ENCODE measurements at places on chromosomes 4 and X. TPM values are rescaled to one million over a fixed set of nuclear protein-coding genes. Genes with fewer than 3 reads are reported as not detected.

GRCh38 chrX:71366674-71367256 lies 608 bp downstream of the TAF1 start:
- H3K27ac ChIP-seq, result peak overlapping the region; percentile 86
- H3K4me1 ChIP-seq, result peaks cover 22% of the 10 kb centered on the region
- peak overlapping the region; percentile 69 for H3K4me3 ChIP-seq
- H3K36me3 ChIP-seq, result peaks cover 17% of the 10 kb centered on the region

The ABCE1 gene
- total RNA-seq, result 37.1 TPM

The AFF2 gene
- total RNA-seq, result not detected

DNA sequence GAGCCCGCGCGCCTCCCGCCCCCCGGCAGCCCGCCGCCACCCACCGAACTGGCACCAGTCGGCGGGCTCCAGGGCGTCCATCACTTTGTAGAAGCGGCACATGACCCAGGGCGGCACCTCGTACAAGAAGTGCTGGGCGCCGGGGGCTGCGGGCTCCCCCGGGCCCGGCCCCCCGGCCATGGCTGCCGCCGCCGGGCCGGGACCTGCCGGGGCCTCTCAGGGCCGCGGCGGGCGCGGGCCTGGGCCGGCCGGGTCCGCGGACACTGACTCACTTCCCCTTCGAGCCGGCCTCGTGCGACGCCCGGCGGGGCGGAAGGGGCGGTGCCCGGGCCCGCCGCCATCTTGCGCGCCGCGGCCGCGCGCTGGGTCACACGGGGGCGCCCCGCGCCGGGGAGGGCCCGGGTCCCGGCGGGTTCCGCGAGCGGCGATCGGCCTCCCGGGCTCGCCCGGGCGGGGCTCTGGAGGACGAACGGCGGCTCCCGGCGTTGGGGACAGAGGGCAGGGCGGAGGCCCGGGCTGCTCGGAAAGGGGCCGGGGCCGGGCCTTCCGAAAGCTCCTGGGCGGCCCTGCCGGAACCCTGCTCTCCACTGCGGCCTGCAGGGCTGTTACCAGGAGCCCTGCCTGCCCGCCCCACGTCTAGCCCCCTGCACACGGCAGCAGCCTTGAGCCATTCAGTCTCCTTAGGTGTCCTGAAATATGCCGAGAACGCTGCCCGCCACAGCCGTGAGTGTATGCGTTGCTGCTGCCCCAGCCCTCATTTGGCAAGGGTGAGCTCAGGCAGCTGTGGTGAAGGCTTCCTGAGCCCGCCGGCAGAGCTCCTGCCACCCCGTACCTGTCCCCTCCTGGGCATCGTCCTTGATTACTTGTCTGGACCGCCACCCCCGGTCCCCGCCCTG lies at the start of gene IRAK1:
TSS of gene IRAK1 (minus strand) at position 270 of the 896 bp plus-strand sequence. CDS start at position 180, 90 bp downstream.
- peak within 1 kb of the TSS; percentile 86 for H3K27ac ChIP-seq
- peaks cover 30% of the 10 kb centered on the region for H3K4me1 ChIP-seq
- H3K27me3 ChIP-seq, result peaks cover 5% of the 10 kb centered on the region
- H3K36me3 ChIP-seq, result peaks cover 30% of the 10 kb centered on the region

DNA sequence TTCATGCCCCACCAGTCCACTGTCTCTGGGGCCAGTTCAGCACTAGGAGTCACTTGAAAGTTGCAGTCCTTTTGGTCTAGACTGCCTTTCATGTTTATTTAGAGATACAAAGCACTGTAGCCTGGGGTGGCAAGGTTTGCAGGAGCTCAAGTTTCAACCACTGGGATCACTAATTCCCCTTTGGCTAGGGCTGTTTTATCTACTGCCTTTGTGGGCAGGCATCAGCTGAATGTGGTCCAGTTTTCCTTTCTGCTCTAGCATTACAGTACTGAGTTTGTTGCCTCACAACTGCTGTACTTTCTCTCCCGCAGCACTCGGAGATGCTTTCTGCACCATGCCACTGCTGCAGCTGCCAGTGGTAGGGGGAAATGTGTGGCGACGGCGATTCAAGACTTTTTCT lies 222.3 kb upstream of the HDX start:
- H3K4me1 ChIP-seq, result no peaks in the 10 kb centered on the region
- DNase-seq, result no peak
- no peaks in the 10 kb centered on the region for H3K36me3 ChIP-seq
- H3K27ac ChIP-seq, result no peak overlapping the region
- peaks cover 3% of the 10 kb centered on the region for H3K27me3 ChIP-seq

Data from stomach (tissue), 19 donors.